NCI-H226 (cell line): ENCODE measurements at places on chromosomes 16 and 17.

DNA sequence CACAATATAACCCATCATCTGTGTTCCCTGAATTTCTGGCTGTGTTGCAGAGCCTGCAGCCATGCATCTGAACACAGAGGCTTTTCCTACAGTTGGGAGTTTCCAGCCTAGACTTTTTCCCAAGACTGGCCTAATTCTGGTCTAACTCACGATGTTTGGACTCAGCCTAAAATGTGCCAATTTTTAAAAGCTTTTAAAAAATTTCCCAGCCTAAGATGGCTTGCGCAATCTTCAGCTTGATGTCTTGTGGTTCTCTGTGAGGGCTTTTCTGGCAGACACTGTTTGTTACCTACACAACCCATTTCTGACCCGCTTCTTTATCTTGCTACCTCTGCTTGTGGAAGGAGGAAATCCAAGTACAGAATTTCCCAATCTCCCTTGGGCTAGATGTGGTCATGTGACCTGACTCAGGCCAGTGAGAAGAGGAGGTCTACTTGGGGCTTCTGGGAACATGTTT, 72.7 kb upstream of the GAS7 start:
- peak; percentile 53 for DNase-seq

- no peak for DNase-seq
Observed at GRCh38 chr16:17177959-17178905, 292.5 kb downstream of the XYLT1 start.

DNA sequence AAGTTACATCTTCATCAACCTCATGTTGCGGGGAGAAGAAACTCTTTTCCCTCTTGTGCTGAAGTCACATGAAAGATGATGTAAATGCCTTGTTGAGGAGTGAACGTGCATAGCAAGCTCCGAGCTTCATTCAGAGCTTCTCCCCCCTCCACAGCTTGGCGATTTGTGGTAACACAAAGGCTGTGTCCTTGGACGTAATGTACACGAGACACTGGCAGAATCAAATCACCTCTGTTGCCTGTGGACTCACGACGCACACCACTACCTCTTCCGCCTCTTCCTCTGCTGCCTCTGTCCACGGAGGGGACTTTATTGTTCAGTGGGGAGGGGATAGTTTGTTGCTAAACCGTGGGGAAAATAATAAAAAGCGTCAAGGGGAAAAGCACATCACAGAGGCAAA, 54.9 kb upstream of the CHMP6 start:
- no peak for DNase-seq

DNA sequence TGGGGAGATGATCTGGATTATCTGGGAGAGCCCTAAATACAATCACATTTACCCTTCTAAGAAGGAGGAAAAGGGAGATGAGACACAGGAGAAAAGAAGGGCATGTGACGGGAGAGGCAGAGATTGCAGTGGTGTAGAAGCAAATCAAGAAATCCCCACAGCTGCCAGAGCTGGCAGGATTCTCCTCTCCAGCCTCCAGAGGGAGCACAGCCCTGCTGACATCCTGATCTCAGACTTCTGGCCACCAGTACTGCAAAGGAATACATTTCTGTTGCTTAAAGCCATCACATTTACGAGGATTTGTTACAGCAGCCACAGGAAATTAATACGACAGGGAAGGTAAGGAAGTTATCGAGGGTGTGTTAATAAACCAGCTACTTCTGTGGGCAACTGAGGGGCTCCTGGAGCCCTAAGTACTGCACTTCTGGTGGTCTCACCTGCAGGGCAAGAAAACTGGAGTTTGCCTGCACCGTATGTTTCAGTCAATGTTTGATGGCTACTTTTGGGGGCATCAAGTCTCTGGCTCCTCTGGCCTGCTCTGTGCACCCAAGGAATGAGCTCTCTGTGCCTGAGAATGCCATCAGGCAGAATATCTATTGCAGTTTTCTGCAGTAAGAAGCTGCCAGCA, 22.9 kb upstream of the CDH13 start:
- no peak for DNase-seq

DNA sequence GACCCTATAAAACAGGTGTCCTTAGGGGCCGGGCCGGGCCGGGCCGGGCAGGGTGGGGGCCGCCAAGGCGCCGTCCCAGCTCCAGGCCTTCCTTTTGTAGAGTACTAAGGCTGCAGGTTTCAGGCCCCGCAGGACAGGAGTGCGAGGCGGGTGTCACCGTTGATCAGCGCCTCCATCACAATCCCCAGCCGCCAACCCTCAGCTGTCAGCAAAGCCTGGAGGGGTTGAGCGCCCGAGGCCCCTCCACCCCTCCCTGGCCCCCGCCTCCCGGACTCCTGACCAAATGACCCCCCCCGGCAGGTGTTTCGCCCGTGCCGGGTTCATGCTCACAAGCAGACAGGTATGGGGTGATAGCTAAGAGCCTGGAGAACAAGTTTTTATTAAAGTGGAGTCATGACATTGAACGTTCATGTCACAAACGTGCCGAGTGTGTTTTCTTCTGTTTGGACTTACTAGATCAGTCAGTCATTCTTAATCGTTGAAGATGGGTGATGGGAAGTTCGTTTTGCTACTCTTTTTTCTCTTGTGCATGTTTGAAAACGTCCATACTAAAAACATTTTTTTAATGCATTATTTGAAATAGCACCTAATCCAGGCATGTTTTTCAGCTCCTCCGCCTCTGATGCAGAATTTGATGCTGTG, 534 bp downstream of the ARL2BP start:
- DNase-seq, result no peak

- DNase-seq, result no peak
Observed at GRCh38 chr16:89924297-89924924, 1.3 kb downstream of the TUBB3 start.

GRCh38 chr17:9179602-9180001, 158.3 kb downstream of the NTN1 start:
- no peak for DNase-seq

- no peak for DNase-seq
Observed at GRCh38 chr17:65743308-65743655, 181.8 kb upstream of the AXIN2 start.

DNA sequence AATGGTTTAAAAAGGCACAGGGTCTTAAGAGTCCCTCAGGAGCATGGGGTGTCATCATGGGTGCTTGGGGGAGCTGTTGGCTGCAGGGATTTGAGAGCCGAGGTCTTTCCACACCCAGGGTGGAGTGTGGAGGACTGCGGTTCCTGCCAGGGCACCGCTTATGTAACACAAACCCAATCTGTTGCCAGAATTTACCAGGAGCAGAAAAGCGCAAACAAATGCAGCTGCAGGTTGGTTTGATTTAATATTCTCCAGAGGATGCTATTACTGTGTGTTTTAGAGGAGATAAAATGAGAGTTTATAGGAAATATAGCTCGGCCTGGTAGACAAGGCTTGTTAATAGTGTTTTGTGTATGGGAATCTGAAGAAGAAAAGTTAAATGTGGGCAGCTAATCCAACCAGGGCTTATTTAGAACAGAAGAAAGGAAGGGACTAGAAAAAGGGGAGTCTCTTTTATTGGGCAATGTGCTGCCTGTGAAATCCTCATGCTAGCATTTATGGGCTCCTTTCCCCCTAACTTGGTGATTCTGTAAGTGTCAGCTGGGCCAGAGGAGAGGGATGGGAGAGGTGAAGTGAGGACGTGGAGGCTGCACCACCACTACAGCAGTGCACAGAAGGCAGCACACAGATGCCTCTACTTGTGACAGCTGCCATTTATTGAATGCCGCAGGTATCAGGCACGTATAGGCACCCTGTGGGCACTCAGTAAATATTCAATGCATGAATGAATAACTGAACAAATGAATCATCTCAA, 174.7 kb downstream of the KATNIP start:
- DNase-seq, result no peak

- DNase-seq, result no peak
Observed at GRCh38 chr16:25014500-25015147, 545 bp downstream of the ARHGAP17 start.

DNA sequence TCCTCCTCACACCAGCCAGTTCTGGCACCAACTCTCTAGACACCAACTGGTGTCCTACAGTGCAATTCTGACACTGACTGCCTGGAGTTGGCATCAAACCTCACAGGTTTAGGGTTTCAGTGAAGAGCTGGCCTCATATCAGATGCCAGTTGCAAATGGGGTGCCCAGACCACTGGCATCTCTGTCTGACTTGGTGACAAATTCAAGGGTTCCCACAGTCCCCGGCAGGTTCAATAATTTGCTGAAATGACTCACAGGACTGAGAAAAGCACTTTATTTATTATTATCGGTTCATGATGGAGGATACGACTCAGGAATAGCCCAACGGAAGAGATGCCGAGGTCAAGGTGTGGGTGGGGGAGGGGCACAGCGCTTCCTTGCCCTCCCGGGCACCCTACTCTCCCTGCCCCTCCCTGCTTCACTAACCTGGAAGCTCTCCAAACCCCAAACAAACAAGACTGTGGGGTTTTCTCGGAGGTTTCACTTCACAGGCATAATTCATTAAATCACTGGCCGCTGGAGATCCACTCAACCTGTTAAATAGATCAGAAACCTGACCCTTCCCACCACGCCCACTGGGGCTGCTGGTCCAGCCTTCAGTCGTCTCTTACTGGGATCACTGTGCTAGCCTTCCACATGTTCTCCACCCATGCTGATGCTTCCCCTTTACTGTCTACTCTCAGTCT, 1.7 kb upstream of the NLRP1 start:
- peak; percentile 26 for DNase-seq

- DNase-seq, result no peak
Observed at GRCh38 chr17:62720126-62720850, 87.8 kb downstream of the MARCHF10 start.

- DNase-seq, result peak; percentile 23
Observed at GRCh38 chr16:14179116-14179515, 108.0 kb downstream of the MRTFB start.

DNA sequence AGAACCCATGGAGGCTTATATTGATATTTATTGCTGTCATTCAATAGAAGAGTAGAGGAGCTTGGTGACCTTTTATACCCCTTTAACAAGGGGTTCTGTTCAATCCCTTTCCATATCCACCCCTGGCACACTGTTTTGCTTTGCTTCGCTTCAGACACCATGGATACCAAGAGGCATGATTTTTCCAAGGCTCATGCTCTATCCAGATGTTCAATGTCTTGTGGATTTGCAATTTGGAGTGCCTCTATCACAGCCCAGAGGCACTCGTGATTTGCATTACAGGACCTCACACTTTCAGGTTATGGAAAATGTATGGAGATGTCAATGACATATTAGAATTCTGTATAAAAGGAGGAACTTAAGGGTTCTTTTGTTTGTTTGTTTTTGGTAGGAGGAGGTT, 21.5 kb downstream of the CFAP20 start:
- DNase-seq, result no peak

DNA sequence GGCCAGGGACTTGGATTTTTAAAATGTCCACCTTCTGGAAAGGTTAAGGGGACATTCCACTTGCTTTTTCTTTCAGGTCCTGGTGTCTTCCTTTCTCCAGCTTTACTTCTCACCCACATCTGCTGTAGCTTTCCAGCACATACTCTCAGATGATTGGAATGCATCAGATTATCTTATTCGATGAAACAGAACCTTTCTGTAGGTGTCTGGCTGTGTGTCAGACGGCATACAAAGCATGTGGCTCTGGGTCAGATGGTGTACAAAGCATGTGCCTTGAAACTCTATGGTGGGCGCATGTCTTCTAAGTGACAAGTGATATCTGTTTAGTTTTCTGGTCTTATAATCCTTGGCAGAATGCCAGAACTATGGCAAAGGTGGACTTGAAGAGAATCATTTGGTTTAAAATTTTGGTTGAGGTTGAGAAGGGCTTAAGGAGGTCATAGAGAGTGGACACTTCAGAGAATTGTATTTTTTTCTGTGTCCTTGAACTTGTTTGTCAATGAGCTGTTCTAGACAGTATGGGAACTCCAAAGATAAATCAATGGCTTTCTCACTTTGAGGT, 125.3 kb downstream of the FTO start:
- DNase-seq, result peak; percentile 40

GRCh38 chr16:11620243-11621003, 33.7 kb upstream of the LITAF start:
- DNase-seq, result no peak

DNA sequence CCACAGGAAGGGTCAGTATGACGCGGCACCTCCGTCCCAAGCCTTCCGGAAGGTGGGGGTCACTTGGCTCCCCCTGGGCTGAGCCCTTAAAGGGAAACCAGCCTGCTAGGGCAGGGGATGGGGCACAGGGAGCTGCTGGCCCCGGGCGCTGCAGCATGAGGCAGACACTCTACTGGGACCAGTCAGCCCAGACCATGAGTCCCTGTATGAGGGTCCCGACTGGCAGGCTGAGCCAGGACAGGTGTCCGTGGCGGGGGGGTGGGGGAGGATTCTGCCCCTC, 43.4 kb upstream of the ZC3H18 start:
- no peak for DNase-seq

GRCh38 chr17:78364436-78365281, 4.8 kb upstream of the SOCS3 start:
- no peak for DNase-seq

GRCh38 chr17:81068411-81069134, 33.6 kb downstream of the BAIAP2 start:
- DNase-seq, result no peak

DNA sequence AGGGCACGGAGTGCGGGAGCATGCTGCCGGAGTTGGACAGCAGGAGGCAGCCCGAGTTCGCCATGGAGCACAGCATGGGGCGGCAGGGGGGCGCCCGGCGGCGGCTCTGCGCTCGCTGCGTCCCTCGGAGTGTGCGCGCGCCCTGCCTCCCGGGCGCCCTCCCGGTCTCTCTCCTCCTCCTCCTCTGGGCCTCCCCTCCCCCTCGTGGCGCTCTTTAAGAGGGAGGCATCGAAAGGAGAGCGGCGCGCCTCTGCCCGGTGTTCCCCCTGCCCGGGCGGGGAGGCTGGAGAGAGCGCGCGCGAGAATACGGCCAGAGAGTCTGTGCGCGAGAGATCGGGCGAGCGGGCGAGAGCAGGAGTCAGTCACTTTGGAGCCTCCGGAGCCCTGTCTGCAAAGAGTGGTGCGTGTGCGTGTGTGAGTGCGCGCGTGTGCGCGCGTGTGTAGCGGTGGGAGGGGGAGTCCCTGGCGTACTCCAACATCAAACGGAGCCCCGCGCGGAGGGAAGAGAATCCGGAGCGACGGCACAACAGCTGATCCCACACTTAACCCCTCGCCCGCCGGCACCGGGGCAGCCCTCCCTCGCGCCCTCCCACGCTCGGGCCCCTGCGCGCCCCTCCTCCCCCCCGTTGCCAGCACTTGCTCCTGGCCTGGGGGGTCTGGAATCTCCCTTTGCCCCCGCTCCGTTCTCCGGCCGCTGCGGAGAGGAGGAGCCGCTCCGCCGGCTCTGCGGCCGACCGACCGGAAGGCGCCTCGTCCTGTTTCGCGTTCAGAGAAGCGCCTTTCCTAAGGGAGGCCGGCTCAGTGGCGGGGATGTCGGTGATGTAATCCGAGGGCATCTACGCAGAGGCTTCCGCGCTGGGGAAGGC, 108.9 kb downstream of the ENGASE start:
- DNase-seq, result peak; percentile 7
